ENCODE measurements at places on chromosomes 5 and 9.

GRCh38 chr5:144691936-144692335 lies 521.3 kb downstream of the KCTD16 start:
- DNase-seq: no peak

GRCh38 chr5:22591461-22591860 lies 261.7 kb downstream of the CDH12 start:
- DNase-seq: no peak

DNA sequence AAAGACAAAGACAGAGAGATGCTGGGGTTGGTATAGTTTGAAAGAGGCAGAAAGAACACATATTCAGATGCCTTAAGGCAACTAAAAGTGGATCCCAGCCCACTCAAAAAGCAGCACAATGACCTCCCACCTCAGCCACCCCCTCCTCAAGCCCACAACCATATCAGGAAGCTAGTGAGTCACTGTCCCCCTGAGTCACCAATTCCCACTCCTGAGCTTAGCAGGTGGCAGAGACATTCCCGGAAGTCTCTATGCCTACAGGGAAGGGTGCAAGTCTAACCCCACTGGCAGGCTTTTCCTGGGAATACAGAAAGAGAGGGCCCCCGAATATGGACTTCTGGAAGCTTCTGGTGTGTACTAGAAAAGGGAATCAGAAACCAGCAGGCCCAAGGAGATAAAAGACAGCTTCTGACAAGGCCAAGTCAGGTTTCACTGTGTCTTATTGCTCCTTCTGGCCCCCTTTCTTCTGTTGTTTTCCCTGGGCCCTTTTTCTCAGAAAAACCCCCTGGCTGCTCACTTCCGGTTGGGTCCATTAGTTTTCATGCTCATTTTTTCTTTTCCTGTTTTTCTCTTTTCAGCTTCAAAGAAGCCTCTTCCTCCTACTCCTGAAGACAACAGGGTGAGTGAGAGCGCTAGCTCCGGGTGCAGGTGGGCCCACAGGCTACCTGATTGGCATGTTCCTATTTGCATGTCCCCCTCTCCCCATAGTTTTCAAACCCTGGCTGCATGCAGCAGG lies 36.8 kb downstream of the ITK start:
- DNase-seq: no peak

DNA sequence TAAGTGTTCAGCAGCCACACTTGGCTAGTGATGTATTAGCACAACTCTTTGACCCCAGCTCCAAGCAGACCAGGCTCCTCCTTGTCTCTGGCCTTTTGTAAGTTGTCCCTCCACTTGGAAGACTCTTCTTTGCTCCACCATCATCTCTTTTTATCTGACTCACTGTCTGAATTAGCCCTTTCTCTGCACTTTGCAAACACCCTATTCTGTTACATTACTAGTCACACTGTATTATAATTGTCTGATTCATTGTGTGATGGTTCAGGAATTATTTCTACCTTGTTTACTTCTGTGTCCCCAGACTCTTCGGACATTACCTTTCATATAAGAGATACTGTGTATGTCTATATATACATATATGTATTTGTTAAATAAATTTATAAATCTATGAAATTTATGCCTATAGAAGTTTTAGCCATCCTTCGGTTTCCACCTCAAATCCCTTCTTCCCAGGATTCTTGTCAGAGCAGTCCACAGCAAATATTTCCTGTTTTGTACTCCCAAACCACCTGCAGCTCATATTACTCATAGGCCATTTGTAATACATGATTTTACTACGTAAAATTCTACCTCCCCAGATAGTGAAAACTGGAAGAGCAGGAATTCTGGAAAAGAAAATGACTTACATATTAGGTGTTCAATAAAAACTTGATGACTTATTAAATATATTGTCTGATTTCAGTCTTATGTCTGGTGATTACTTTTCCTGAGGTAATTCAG lies 69.0 kb downstream of the MTAP start:
- no peak for DNase-seq

DNA sequence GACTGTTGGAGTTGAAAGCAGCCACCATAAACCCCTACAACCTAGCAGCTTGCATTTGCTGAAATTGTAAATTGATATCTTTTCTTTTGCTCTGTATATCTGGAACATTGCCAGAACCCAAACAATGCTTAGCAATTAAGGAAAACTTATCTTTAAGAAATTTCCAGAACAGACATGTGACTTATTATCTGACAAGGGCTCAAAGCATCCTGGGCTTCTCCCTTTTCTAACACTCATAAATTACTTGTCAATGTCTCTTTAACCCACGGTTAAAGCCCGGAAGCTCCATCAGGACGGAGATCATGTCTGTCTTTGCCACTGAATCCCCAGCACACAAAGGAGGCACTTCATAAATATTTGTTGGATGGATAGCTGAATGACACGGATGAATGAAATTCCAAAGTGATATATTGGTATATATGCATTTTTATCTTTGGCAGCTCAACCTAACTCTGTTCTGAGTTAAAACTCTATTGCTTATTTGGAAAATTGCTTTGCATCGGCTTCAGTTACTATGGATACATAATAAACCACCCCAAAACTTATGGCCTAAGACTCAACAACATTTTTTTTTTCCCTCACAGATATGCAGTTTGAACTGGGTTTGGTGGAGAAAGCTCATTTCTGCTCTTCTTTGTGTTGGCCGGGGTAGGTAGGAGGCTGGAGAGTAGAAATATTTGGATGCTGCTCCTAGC lies 103.1 kb upstream of the CLINT1 start:
- no peak for DNase-seq
